ENCODE measurements at places on chromosomes 6 and 20.

GRCh38 chr20:10249048-10249770 is 30.6 kb downstream of the SNAP25 start:
- no peak for DNase-seq

- DNase-seq: no peak
Observed at GRCh38 chr6:34447910-34448309, 18.0 kb upstream of the PACSIN1 start.

DNA sequence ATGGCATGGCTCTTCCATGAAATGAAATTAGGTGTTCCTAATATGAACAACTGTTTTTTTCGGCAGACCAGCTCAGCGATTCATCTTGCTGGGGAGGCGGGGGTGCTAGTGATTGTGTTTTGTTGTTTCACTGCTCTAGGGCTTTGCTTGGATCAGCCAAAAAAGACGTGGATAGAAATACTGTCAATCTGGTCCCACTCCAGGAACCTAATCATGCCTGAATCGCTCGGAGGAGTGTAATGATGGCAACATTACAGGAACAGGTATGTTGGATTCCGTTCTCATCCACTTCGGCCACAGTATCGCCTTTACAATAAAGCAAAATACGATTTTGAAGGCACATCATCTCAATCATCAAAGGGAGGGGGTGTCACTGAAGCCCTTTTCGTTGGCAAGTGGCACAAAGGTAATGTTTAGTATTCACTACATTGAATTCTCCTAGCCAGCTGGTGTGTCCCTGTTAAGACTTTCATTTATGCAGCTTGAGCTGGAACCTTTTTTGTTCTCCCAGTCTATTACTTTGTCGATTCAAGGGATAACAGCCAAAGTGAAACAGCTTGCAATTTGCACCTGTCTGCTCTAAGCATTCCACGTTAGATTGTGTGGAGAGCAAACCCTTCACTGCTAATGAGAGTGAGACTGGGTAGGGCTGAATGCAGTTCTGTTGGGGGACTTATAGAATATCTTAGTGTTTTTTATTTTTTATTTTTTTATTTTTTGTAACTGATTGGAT is 477.7 kb downstream of the TFAP2A start:
- DNase-seq: no peak

- DNase-seq: no peak
Observed at GRCh38 chr6:12804952-12805645, 88.5 kb downstream of the PHACTR1 start.

Measured in nucleus accumbens (tissue), 56 donors.